ENCODE measurements at places on chromosomes 7 and 10.

DNA sequence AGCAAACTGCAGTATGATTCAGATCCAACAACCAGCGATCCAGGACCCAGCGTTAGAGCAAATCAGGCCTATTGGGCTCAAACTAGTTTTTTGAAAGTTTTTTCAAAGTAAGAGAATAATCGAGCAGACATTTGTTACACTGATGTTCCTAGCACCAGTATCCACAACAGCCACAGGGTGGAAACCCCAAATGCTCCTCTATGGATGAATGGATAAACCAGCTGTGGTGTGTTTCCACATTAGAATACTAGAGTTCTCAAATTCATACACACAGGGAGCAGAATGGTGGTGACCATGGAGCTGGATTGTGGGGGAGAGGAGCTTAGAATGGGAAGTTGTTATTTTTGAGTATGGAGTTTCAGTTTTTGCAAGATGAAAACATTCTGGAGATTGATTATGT lies 60.7 kb downstream of the PDIA4 start:
- no peak for DNase-seq

DNA sequence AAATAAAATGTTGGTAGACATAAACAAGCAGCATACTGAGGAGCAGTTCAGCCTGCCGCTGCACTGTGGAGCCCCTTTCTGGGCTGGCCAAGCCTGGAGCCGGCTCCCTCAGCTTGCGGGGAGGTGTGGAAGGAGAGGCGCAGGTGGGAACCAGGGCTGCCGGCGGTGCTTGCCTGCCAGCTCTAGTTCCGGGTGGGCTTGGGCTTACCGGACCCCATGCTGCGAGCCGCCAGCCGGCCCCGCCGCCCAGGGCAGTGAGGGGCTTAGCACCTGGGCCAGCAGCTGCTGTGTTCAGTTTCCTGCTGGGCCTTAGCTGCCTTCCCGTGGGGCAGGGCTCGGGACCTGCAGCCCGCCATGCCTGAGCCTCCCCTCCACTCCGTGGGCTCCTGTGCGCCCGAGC lies 672.9 kb upstream of the POM121L12 start:
- no peak for DNase-seq

- no peak for DNase-seq
Measured at GRCh38 chr10:68560943-68561864, 1.1 kb downstream of the TET1 start.

DNA sequence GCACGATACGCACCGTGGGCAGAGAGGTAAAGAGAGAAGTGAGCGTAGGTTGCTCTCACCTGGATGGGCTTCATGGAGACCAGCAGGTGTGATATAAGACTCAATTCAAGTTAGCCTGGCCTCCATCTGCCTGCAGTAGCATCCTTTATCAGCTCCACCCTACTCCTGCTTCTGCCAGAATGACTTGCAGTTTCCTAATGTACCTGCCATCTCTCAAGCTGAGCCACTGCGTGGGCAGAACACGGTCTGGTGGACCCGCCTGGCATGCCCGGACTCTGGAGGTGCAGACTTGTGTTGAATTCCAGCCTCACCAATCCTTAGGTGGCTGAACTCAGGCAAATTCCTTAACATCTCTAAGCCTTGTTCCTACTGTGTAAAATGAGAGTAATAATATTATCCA lies 64.3 kb downstream of the STEAP1B start:
- DNase-seq, result no peak

- no peak for DNase-seq
Measured at GRCh38 chr7:139885511-139885910, 56.4 kb downstream of the TBXAS1 start.

DNA sequence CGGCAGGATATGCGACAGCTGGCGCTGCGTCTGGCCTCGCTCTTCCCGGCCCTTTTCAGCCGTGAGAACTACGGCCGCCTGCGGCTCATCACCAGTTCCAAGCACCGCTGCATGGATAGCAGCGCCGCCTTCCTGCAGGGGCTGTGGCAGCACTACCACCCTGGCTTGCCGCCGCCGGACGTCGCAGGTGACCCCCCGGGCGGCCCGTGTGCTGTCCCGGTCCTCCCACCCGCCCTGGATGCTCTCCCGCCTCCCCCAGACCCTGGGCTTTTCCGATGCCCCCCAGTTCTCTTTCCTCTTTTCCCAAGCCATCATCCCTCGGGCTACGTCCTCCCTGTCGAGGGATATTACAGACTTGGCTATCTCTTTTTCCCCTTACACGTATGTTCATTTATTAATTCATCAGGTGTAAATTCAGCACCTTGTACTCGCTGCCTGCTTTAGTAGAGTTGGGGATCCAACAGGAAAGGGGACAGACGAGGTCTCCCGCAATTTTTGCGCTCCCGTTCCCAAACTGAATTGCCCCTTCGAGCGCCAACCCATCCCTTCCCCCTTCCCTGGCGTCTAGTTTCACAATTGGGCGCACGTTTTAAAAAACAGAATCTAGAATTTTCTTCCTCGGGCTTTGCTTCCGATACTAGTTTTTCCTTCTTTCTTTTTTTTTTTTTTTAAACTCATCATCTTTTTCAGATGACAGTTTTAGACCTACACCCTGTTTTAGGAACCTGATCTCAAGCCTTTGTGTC lies 846 bp downstream of the MINPP1 start:
- no peak for DNase-seq

DNA sequence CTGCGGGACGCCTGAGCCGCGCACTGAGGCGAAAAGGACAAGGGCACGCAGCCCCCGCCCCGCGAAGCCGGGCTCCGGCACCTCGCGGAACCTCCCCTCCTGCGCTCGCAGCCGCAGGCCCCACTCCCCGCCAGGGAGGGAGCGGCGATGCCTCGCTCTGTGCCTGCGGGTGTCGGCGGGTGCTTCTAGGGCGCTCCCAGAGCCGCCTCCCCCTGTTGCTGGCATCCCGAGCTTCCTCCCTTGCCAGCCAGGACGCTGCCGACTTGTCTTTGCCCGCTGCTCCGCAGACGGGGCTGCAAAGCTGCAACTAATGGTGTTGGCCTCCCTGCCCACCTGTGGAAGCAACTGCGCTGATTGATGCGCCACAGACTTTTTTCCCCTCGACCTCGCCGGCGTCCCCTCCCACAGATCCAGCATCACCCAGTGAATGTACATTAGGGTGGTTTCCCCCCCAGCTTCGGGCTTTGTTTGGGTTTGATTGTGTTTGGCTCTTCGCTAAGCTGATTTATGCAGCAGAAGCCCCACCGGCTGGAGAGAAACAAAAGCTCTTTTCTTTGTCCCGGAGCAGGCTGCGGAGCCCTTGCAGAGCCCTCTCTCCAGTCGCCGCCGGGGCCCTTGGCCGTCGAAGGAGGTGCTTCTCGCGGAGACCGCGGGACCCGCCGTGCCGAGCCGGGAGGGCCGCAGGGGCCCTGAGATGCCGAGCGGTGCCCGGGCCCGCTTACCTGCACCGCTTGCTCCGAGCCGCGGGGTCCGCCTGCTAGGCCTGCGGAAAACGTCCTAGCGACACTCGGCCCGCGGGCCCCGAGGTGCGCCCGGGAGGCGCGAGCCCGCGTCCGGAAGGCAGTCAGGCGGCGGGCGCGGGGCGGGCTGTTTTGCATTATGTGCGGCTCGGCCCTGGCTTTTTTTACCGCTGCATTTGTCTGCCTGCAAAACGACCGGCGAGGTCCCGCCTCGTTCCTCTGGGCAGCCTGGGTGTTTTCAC lies 519 bp downstream of the ITGB8 start:
- no peak for DNase-seq

DNA sequence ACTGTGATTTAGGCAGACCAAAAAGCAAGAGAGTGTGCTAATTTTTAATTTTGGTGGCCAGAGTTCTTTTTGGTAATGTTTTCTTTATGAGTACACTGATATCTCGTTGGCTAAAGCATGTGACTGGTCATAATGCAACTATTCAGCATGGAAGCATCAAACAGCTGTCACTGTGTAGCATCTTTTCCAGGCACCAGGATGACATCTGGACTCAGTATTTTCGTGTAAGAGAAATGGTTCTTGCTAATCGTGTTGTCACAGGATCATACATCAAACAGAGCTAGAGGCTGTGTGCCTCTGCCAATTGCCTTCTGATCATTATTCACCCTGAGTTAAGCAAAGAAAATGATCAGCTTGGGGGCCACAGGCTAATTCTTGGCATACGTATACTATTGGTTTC lies 118.9 kb downstream of the SND1 start:
- DNase-seq, result no peak

DNA sequence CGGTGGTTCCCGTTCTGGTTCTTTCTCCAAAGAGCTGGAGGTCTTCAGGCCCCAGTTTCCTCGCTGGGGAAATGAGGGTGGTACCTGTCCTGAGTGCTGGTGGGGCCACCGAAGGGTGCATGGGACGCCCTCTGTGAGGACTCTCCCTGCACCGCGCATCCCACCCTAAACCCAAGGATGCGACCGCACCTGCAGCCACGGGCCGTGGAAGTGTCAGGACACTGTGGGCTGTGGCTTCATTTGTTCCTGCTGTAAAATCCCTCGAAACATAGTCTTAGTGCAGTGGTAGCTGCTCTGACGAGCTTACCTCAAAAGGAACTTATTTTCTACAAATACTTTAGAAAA lies 84.1 kb downstream of the NKX6-2 start:
- DNase-seq, result no peak

DNA sequence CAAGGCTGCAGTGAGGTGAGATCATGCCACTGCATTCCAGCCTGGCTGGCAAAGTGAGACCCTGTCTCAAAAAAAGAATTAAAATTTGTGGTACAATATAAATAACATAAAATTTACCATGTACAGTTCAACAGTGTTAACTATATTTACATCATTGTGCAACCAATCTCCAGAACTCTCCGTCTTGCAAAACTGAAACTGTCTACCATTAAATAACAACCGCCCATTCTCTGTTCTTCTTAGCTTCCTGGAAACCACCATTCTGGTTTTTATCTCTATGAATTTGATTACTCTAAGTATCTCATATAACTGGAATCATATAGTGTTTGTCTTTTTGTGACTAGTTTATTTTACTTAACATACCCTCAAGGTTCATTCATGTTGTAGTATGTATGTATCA lies 167.6 kb downstream of the AUTS2 start:
- DNase-seq, result no peak

GRCh38 chr7:100895701-100895955 lies at the start of gene ACHE:
Gene ACHE (minus strand): TSS chr7:100895888. CDS start chr7:100894232, 1,656 bp downstream.
- no peak for DNase-seq

GRCh38 chr7:47153576-47153975 lies 428.3 kb downstream of the TNS3 start:
- no peak for DNase-seq

DNA sequence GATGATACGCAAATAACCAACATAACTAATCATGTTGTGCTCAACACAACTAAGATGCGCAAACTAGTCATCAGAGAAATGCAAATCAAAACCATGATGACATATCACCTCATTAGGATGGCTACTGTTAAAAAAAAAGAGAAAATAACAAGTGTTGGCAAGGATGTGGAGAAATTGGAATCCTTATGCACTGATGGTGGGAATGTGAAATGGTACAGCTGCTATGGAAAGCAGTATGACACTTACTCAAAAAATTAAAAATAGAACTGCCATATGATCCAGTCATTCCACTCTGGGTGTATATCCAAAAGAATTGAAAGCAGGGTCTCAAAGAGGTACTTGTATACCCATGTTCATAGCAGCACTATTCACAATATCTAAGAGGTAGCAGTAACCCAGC lies 42.9 kb downstream of the SLIT1 start:
- no peak for DNase-seq

DNA sequence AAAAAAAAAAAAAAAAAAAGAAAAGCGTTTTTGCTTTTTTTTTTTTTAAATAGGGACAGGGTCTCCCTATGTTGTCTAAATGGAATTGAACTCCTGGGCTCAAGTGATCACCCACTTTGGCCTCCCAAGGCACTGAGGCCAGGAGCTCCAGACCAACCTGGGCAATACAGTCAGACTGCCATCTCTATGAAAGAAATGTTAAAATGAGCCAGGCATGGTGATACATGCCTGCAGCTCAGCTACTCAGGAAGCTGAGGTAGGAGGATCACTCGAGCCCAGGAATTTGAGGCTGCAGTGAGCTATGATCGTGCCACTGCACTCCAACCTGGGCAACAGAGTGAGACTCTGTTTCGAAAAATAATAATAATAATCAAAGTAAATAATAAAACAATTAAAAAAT lies 16.5 kb upstream of the LMTK2 start:
- DNase-seq, result no peak

DNA sequence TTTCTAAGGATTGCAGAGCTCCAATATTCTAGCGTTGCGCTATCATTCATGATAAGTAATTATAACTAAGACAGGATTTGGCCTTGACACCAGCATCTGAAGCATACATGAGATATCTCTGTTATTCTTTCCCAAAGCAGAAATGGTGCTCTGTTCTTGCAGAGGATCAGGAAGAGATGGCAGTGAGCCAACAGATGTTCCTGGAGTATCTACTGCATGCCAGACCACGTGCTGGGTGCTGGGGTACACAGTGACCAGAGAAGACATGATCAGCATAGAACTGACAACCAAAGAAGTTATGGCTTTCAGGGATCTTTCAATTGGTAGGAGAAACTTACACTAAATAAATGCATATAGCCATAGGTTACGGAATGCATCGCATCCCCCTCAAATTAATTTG lies 63.7 kb upstream of the PLXNA4 start:
- DNase-seq, result no peak

Data from stimulated activated CD8-positive, alpha-beta memory T cell treated with anti-CD3 and anti-CD28 coated beads, Interleukin-7, amount 100 ng/mL, for 24 hours (primary cell).